Stimulated activated CD8-positive, alpha-beta memory T cell treated with anti-CD3 and anti-CD28 coated beads, Interleukin-7, amount 100 ng/mL, for 1 hour (primary cell): ENCODE measurements at places on chromosomes 5 and 9.

DNA sequence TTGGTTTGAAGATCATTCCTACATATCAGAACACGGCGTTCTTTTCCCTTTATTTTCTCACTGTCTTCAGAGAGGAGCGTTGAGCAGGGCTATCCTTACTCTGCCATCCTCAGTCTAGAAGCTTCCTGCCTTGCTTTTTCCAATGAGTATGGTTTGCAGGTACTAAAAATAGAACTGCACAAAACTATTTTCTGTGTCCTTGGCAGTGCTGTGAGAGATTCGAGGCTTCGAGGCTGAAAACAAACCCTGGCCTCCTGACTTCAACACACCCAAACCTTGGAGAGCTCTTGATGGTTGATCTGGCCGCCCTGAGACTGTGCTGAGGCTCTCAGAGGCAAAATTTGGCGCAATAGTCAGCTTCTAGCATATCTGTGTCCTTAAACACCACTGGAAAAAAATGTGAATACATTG lies 78.9 kb downstream of the GOLPH3 start:
- DNase-seq: no peak

DNA sequence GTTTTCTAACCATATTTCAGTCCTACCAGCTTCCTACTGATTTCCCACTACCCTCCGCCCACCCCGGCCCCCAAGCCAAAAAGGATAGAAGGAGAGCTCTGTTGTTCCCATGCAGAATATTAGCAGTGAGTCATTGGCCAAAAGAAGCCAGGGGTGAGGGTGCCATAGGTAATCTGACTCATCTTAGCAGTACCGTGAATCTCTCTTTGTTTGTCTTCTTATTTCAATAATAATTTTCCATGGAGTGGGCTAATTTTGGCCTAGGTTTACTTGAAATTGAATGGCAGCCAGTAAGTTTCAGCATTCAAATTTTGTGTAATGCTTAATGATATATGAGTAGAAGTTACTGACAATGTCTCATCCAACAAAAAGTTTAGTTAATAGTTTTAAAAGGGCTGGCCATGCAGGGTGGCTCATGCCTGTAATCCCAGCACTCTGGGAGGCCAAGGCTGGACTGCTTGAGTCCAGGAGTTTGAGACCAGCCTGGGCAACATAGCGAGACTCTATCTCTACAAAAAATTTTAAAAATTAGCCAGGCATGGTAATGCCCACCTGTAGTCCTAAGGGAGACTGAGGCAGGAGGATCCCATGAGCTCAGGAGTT lies 74.2 kb downstream of the C9orf152 start:
- DNase-seq: no peak

GRCh38 chr5:137605411-137605810 lies 106.3 kb upstream of the SPOCK1 start:
- no peak for DNase-seq

GRCh38 chr9:73575101-73576060 lies 423.7 kb downstream of the ANXA1 start:
- DNase-seq: no peak

- no peak for DNase-seq
These were observed 40.6 kb upstream of the NOTCH1 start for GRCh38 chr9:136586391-136586953.

GRCh38 chr5:57947181-57947580 lies 464.6 kb upstream of the ACTBL2 start:
- DNase-seq: no peak

DNA sequence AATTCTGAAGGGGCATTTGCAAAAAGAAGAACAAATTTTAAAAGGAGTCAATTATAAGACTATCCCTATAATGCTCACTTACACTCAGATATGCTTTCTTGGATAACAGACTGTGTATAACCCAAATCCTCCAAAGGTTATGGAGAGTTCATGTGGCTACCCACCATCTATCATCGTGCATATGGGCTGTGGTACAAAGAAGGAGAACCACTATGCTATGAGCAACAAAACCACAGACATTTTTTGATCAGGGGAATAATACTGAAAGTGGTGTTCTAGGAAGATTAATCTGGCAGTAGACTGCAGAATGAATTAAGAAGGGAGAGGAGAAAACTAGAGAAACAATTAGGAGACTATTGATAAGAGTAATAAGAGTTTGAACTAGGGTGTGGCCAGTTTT lies 16.8 kb downstream of the NR3C1 start:
- no peak for DNase-seq

DNA sequence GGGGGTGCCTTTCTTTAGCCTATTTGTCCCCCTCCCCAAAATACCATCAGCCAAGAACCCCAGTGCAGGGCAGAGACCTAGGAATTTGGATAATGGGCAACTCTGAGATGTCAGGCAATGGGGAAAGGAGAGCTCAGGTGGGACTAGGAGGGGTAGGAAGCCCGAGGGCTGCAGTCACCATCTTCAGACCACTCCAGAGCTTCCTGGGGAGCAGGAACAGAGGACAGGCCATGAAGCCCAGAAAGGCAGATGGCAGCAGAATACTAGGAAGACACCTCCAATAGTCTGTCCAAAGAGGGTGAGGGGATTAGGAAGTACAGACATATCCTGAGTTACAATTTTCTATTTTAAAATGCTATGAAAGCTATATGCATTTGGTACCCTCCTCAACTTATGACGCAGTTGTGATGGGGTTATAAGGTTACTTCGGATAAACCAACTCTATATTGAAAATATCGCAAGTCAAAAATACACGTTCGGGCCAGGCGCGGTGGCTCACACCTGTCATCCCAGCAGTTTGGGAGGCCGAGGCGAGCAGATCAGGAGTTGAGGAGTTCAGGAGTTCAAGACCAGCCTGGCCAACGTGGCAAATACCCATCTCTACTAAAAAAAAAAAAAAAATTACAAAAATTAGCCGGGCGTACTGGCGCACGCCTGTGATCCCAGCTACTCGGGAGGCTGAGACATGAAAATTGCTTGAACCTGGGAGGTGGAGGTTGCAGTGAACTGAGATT lies 34.6 kb upstream of the IL17B start:
- no peak for DNase-seq

GRCh38 chr9:114092336-114092735 lies 6.8 kb downstream of the KIF12 start:
- DNase-seq: no peak

- DNase-seq: no peak
These were observed 339.2 kb downstream of the PIK3R1 start for GRCh38 chr5:68554571-68555279.

DNA sequence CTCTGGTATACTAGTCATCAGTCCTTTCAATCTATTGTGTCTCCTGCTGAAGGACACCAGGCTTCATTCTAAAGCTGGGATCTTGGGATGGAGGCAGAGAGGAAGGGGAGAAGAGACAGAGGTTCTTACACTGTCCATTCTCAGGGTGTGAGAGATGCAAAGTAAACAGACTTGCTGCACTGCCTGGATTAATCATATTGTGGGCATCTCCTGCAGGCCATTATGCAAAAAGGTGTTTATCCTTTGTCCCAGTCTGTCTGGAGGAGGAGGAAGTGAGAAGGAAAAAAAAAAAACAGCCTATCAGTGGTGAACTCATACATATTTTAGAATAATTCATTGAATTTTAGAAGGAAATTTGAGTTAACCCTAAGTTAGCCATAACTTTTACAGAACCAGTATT lies 92.9 kb upstream of the TNPO1 start:
- DNase-seq: no peak

- no peak for DNase-seq
These were observed 272.6 kb downstream of the ATPSCKMT start for GRCh38 chr5:9977070-9977469.

DNA sequence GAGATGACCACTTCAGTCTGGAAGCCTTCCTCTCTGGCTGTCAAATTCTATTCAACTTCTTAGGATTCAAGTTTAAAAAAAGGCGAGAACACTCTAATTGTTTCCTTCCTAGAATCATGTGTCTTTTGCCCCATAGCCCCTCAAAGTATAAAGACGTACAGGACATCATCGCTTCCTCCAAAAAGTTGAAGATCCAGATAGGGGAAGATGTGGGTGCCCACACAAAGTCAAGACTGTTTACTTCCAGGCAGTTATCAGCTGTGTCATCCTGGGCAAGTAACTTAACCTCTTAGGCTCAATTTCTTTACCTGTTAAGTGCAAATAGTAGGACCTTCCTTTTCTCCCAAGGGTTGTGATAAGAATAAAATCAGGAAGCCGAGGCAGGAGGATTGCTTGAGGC lies 40.1 kb downstream of the PPARGC1B start:
- no peak for DNase-seq

- DNase-seq: no peak
These were observed 50.8 kb downstream of the WWC1 start for GRCh38 chr5:168342151-168342825.

GRCh38 chr5:17154211-17154996 lies 63.0 kb upstream of the BASP1 start:
- DNase-seq: no peak

DNA sequence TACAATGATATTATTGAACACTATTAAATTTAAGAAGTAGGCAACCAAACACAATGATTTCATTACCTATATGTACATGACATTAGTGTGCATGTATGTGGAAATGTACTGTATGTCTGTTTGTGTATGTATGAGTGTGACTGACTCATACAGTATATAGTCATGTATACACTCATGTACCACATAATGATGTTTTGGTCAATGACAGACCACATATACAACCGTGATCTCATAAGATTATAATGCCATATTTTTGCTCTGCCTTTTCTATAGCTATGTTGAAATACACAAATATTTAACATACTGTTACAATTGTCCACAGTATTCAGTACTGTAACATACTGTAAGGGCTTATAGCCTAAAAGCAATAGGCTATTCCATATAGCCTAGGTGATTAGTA lies 19.7 kb downstream of the SVEP1 start:
- DNase-seq: no peak

- no peak for DNase-seq
These were observed 41.3 kb downstream of the PFDN1 start for GRCh38 chr5:140261403-140262171.

DNA sequence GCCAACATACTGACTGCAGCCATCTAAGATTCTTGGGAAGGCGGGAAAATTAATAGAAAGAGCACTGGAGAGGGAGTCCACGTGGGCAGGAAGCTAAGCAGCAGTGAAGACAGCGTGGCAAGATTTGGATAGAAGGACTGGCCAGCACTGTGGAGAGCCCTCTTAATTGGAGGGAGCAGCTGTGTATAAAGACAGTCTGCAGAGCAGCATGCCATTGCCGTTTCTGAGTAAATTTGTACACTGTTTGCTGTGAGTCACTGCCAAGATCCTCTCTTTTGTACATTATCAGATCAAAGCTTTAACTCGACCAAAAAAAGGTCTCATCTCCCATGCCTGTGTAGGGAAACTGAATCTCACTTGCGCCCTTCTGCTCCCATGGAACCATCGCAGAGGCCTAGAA lies 45.3 kb downstream of the INSYN2B start:
- no peak for DNase-seq

DNA sequence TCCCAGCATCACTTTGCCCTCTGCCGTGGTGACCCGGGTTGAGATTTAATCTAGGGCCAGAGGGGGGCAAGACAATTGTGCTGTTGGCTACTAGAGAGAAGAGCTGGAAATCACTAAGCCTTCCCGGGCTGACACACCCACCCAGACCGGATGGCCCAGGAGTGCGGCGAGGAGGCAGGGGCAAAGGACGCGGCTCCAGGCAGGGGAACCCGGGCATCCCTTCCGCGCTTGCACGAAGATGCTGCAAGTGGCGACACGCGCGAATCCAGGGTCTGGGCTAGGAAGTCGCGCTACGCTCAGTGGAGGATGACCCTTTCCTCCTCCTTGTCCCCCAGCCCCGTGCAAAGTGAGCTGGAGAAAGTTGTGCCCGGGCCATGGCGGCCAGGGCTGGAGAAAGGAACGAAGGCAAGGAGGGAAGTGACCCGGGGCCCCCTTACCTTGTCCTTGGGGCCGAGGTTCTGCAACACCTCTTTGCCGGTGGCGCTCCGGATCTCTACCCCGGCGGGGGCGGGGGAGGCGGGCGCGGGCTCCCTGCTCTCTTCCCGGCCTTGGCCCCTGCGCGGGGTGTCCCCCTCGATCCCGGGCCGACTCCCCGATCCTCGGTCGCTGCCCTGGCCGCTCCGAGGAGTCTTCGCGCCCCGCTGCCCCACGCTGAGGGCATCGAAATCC lies 693 bp downstream of the DPYSL3 start:
- DNase-seq: no peak

DNA sequence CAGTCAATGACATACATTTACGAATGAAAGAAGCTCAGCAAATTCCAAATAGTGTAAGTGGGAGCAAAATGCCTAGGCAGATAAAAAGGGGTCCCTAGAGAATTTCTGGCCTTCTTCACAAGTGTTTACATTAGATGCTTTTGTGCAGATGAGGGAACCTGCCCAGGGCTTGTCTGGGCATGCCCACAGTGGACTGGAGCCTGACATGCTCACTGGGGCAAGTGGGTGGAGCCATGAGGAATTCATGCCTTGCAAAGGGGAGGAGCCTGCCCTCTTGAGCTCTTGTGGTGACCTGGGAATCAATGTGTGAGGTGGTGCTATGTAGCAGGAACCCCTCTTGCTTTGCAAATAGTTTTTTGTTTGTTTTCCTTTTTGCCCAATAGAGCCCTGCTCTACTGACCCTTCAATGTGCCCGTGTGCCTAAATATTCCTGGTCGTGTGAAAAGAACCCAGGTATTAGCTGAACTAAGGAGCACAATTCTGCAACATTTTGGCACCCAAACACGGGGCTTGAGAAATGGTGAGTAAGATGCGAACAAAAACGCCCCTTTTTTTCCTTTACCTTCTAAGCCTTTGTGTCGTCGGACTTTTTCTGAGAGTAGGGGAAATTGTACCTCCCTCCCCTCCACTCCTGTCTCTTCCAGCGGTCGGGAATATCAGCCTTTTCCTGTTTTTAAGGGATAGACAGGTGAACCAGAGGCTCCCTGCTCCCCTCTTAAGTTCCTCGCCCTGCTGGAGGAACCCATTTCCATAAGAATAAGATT lies 433.8 kb upstream of the CDH9 start:
- no peak for DNase-seq

DNA sequence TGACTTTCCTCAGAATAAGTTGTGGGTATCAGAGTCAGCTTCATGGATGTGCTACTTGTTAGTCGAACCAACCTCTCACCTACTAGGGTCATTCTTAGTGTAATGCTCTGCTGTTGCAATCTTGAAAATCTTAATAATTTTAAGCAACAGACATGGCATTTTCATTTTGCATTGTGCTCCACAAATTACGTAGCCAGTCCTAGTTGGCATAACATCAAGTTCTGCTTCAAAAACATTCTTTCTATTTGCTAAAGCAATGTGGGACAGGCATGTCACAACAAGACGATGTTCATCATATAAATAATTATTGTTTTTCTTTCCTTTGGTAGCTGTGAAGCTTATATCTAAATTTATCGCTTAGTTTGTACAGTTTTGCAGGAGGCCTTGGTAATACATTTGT lies 39.3 kb upstream of the CDH12 start:
- no peak for DNase-seq
